ENCODE measurements at places on chromosomes 5 and 9. TPM values are rescaled to one million over a fixed set of nuclear protein-coding genes. Genes with fewer than 3 reads are reported as not detected.

DNA sequence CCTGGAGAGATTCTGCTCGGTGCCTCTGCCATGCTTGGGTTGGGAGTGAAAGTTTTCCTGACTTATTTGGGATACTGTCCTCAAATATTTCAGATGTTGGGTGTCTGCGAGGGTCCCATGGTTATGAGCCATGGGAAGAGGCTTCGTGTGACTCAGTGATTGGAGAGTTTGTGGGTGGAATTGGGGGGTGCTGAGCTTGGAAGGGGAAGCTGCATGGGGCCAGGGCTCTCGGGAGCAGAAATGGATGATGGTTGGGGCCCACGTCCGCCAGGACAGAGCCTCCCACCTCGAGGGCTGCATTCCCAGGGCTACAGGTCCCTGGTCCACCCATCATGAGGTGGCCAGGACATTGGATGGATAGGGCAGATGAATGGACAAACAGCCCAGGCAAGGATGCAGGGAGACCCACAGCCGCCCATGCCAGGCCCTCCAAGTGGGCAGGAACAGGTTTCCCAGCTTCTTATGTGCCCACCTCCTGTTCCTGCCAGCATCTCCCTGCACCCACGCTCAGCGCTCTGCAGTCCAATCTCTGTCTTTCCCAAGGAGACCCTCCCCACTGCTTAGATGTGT lies 5.5 kb downstream of the OBP2B start:
- no peak overlapping the region for H3K4me3 ChIP-seq
- no peak for DNase-seq
- no peaks in the 10 kb centered on the region for H3K4me1 ChIP-seq
- no peak overlapping the region for H3K27ac ChIP-seq
- no peaks in the 10 kb centered on the region for H3K36me3 ChIP-seq
- no peaks in the 10 kb centered on the region for H3K27me3 ChIP-seq

DNA sequence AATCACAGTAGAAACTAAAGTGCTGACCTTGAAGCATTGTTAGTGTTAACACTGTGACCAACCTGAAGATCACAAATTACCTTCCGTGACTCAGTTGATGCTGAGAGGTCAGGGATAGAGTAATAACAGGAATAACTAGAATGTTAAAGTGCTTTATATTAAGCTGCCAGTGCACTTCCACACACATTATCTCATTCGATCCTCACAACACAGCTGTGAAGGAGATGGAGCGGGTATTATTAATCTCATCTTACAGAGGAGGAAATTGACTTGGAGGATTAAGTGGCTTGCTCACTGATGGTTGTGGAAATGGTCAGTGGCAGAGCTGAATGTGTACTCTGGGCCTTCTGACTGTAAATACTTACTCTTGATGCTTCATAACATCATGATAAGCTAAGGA lies 252.5 kb upstream of the DMRT1 start:
- H3K27me3 ChIP-seq: no peaks in the 10 kb centered on the region
- H3K36me3 ChIP-seq: no peaks in the 10 kb centered on the region
- H3K4me3 ChIP-seq: no peak overlapping the region
- H3K27ac ChIP-seq: peak overlapping the region; percentile 51
- no peak for DNase-seq

- no peak overlapping the region for H3K4me3 ChIP-seq
- no peaks in the 10 kb centered on the region for H3K4me1 ChIP-seq
- DNase-seq: no peak
- H3K27me3 ChIP-seq: no peaks in the 10 kb centered on the region
These were observed 48.4 kb upstream of the APC start for GRCh38 chr5:112689155-112689909.

DNA sequence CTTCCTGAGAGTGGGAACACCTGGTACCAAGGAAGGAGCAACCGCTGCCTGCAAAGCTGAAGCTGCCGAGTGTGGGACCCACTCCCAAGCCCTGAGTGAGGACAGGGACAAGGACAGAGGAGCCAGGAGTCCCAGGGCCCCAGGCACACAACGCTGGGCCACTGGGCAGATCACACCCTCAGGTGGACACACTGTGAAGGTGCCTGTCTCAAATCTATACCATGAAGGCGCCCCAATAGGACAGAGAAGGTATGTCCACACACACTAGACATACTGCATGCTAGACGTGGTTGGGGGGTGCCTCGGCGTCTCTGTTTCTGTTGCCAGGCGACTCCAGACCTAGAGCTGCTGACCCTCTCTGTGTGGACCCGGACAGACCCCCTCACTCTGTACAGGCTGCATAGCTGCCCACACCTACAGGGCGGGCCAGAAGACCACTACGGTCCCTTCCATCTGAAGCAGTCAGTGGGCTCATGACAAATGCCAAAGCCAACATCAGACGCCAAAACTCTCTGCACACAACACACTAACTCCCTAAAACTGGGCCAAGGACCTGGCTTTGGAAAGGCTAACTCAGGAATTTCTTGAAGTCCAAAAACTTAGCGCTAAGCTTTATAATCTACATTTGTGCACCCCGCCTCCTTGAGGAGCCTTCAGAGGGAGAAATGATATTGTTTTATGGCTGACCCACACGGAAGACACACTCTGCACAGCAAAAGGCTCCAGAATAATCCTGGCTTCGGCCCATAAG lies 60.7 kb downstream of the ROR2 start:
- H3K4me1 ChIP-seq: no peaks in the 10 kb centered on the region
- H3K36me3 ChIP-seq: no peaks in the 10 kb centered on the region
- DNase-seq: no peak
- H3K27me3 ChIP-seq: no peaks in the 10 kb centered on the region

DNA sequence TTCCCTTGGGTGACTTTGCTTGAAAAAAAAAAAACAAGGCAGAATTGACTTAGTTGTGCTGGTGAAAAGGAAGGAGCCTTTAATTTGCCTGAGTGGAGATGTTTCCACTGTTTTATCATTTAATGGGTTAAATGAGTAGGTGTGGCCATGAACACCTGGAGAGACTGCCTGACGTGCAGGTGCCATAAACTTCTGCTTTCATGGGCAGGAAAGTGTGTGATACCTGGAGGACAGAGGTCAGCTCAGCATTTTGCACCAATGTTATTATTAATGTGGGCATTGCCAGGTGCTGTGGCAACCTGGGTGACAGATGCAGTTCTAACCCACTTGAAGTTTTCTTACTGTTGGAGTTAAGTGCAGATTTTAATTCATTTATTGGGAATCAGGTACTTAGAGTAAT lies 145.4 kb downstream of the CD180 start:
- no peaks in the 10 kb centered on the region for H3K27me3 ChIP-seq
- peaks cover 68% of the 10 kb centered on the region for H3K4me1 ChIP-seq
- no peaks in the 10 kb centered on the region for H3K36me3 ChIP-seq
- H3K27ac ChIP-seq: peak overlapping the region; percentile 40

DNA sequence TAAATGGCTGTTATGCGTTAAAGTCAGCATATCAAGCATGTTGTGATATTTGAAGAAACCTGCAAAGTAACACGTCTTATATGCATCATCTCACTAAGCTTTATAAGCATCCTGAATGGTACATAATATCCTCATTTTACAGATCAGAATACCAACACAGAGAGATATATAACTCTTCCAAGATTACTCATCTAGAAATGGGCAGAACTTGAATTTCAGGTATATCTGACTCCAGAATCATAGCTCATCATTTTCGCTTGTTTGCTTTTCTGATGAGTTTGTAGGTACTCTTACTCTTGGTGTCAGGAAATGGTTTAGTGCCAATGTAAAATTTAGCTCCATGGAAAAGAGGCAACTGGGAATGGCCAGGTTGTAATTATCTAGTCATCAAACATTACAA lies 232.3 kb upstream of the ANKH start:
- no peak for DNase-seq
- no peak overlapping the region for H3K4me3 ChIP-seq
- H3K4me1 ChIP-seq: no peaks in the 10 kb centered on the region
- no peaks in the 10 kb centered on the region for H3K27me3 ChIP-seq
- H3K27ac ChIP-seq: no peak overlapping the region

DNA sequence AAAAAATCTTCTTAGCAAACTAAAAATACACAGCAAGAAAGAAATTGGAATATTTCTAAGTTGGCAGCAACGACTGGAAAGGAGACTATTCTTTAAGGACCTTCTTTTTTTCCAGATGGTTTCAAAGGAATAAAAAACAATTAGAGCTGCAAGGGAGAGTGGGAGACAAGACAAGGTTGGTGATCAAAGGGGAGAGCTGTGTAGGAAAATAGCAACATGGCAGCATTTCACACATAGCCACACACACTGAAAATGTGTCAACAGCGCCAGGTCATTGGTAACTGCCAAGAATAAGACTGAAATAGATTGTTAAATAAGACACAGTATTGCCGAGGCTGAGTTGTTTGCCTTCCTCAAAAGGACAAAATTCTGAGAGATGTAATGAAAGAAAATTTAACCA lies 88.1 kb upstream of the TLE1 start:
- H3K36me3 ChIP-seq: no peaks in the 10 kb centered on the region
- no peak for DNase-seq
- H3K4me1 ChIP-seq: no peaks in the 10 kb centered on the region
- H3K27me3 ChIP-seq: no peaks in the 10 kb centered on the region
- H3K27ac ChIP-seq: no peak overlapping the region

GRCh38 chr5:139104577-139105276 lies 93.4 kb downstream of the SIL1 start:
- DNase-seq: no peak
- no peak overlapping the region for H3K4me3 ChIP-seq
- H3K27ac ChIP-seq: no peak overlapping the region
- H3K27me3 ChIP-seq: no peaks in the 10 kb centered on the region

DNA sequence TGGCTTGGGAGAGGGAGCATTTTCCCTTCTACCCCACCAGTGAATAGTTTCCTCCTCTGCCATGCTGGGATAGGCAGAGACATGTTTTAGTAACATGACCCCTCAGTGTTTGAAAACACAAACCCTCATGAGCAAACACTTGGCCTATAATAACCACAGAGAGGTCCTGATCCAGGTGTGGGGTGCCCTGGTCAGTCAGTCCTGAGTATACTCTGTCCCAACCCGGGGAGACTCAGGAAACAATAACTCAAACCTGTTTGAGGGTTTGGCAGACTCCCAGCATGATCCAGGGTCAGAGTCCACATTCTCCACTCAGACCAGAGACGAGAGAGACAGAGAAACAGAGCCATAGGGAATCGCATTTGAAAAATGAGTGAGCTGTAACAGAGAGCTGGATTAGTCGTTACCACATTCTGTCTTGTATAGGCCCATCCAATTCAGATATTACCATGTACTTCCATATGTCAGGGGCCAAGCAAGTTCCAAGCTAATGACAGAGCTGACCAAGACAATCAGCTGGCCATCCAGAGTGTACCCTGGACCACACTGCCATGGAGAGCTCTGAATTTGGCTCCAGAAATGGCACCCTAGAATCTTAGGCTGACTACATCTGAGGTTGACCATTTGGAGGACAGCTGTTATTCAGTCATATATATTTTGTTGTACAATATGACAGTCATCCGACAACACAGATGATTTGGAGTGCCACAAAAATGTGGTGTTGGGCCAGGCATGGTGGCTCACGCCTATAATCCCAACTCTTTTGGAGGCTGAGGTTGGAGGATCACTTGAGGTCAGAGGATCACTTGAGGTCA lies 4.2 kb upstream of the CA9 start:
- H3K36me3 ChIP-seq: no peaks in the 10 kb centered on the region
- DNase-seq: peak; percentile 81
- no peaks in the 10 kb centered on the region for H3K27me3 ChIP-seq
- peaks cover 25% of the 10 kb centered on the region for H3K4me1 ChIP-seq
- H3K4me3 ChIP-seq: no peak overlapping the region
- H3K27ac ChIP-seq: peak overlapping the region; percentile 16

DNA sequence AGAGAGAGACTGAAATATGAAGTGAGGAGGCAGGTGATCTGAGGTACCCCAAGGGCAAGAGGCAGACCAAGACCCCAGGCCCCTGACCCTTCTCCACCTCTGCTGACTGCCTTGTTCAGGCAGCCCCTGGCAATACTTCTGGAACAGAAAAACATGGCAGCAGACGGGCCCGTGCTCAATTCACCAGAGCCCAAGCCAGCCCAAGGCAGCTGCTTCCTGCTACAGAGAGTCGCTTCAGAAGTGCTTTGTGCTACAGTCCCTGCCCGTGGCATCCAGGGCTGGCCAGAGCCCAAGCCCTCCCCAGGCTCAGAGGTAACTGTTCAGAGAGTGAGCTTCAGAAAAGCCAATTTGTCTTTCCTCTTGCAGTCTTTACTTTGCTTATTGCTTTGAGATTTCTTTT lies 151.4 kb upstream of the FSTL4 start:
- peaks cover 17% of the 10 kb centered on the region for H3K4me1 ChIP-seq
- no peaks in the 10 kb centered on the region for H3K36me3 ChIP-seq
- H3K4me3 ChIP-seq: no peak overlapping the region
- peak overlapping the region; percentile 70 for H3K27ac ChIP-seq

DNA sequence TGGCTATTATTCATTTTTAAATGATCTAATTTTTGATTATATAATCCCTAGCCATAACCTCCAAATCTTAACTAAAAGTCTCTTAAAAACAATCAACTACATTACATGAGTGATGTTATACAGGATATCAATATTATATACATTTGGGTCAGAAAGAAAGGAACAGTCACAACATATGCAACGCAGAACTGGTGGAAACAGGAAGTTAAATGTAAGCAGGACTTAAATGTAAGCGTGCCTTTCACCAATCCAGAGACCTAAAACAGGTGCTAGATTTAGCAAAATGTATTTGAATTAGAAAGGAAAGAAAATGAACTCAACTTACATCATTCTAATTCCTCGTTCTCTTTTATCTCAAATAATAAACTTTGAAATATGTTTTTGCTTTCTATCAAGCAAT lies 738.5 kb downstream of the PTPRD start:
- DNase-seq: no peak
- no peak overlapping the region for H3K27ac ChIP-seq
- H3K27me3 ChIP-seq: no peaks in the 10 kb centered on the region

- H3K27ac ChIP-seq: no peak overlapping the region
- H3K4me1 ChIP-seq: no peaks in the 10 kb centered on the region
These were observed 338.7 kb downstream of the NPR3 start for GRCh38 chr5:33049842-33050241.

DNA sequence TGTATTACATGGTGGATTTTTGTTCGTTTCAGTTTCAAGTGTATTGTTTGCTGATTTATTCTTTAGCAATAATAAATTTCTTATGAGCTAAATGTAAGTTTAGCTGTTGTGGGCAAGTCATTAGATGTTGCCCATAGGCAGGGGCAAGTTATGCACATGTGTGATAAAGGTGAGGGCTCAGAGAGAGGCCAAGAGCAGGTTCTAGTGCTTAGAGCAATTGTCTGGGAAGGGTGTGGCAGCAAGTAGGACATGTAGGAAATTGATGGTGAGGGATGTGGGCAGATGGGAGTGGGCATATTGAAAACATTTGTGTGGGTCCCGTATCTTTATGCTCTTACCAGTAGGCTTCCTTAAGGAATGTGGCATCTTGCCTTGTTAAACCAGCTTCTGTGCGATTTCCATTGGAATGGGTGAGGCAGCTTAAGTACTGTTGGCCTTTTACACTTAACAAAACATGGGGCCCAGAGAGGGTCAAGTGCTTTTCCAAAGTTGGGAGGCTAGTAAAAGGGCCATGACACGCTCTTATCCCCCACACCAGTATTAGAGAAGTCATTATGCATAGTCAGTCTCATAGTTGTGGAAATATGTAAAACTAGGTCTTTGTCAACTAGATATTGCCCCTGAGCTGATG lies 60.6 kb downstream of the KDM4C start:
- no peak for DNase-seq
- no peak overlapping the region for H3K4me3 ChIP-seq
- H3K27ac ChIP-seq: no peak overlapping the region
- H3K4me1 ChIP-seq: peaks cover 6% of the 10 kb centered on the region

GRCh38 chr9:125650271-125650737 lies 56.7 kb downstream of the MAPKAP1 start:
- DNase-seq: no peak
- H3K4me1 ChIP-seq: peaks cover 15% of the 10 kb centered on the region
- H3K36me3 ChIP-seq: no peaks in the 10 kb centered on the region
- no peaks in the 10 kb centered on the region for H3K27me3 ChIP-seq

The LEAP2 gene
- total RNA-seq: 1.1 TPM

The ESM1 gene
- not detected for total RNA-seq

The TMC1 gene
- total RNA-seq: not detected

All from Caco-2 (cell line).